Activated T-helper 1 cell treated with Interleukin-2 at 50 U/mL for 16 hours (primary cell): ENCODE measurements at places on chromosomes 5 and 9.

- no peak for DNase-seq
Measured at GRCh38 chr9:121902461-121903135, 190.5 kb downstream of the TTLL11 start.

DNA sequence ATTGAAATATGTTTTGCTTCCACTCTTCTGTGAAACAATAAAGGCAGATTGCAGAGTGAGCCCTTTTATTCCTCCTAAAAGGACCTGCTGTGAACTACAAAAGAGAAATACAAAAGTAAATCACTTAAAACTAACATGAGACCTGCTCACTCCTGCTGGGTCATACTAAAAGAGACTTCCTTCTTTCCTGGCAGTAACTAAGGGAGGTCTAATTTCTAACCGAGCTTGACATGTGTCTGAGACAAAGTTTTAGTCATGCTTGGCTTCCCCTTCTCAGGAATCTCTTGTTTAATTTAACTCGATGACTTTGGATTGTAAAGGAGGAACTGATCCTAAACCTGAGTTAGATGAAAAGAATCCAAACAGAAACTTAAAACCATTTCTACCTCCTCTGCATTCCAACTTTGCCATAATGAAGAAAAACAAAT lies 86.4 kb upstream of the CDH6 start:
- no peak for DNase-seq

DNA sequence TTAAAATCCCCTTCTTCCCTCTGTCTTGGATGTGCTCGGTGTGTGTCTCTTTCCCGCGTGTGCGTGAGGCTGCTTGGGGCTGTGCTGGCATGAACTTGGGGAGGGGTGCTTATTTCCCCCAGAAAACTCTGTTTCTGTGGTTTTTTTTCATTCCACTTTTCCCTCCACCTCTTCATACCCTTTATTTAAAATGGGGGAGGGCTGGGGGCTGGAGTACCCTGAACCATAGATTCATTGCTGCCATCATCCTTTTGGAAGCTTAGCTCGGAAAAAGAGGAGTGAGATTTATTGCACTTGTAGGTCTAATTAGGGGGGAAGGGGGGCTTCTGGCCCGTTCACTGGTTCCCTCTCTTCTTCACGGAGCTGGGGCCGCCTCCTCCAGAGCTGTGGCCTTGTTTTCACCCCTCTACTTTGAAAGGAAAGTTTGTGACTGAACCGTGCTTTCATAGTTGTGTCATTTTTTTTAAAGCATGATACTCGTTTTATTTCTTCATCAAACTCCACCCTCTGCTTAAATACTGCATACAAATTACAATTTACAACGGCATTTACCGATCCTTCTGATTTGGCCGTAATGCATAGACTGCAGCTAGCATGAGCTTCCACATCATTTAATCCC lies 2.9 kb downstream of the NR2F1 start:
- DNase-seq = no peak

GRCh38 chr9:86341007-86341491 lies 13.2 kb downstream of the TUT7 start:
- no peak for DNase-seq

DNA sequence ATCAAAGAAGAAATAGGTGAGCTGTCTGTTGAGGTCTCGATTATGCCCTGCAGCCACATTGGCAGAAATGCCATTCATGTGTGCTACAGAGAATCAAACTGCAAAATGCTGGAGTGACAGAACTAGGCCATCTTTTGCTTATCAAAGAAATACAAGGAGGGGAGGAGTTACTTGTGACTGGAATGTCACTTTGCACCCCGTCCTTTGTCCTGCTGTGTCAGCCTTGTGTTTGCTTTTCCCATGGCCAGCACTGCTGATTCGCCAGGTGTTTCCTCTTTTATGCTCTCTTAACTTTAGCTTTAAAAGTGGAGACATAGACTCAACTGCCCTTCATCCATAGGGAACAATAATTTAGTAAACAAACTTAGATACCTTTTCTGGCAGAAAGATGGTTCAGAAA lies 54.3 kb downstream of the SLC46A2 start:
- DNase-seq = no peak

DNA sequence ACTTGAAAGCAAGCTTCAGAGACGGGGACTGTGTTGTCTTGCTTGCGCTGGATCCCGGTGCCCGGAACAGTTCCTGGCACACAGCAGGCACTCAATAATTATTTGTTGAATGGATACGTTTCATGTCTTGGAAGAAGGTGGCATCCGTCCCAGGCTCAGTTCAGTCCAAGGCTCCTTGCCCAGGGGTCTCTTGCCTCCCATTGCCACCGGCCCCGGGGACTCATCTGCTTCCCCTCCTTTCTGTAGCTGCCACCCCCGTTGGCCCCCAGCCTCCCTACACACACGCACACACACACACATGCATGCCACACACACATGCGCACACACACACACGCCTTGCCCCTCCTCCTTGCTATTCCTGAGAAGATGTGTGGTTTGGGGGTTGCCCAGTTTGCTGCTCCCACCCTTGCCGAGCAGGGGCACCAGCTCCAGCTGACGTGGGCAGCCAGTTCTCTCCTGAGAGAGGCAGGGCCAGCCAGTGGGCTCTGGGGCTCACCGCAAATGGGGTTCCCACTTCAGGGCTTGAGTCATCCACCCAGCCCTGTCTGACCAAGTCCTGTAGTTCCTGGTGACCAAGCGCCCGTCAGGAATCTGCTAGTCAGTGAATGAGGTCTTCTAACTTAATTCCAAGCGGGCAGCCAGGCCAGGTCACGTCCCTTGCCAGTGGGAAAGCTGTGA lies 41.8 kb downstream of the HK3 start:
- DNase-seq = no peak

DNA sequence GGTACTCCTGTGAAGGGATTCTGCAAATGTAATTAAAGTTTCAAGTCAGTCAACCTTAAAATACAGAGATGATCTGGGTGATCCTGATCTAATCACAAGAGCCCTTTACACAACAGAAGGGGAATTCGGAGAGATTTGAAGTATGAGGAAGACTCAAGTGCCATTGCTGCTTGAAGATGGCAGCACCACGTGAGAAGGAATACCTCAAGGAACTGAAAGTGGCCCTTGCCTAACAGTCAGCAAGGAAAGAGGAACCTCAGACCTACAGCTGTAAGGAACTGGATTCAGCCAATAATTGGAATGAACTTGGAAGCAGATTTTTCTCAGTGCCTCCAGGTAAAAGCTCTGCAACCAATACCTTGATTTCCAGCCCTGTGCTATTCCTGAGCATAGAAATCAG lies 87.4 kb downstream of the THBS4 start:
- no peak for DNase-seq

- DNase-seq = no peak
Measured at GRCh38 chr5:173056783-173057061, 570 bp downstream of the CREBRF start.

GRCh38 chr5:132391247-132391646 lies 21.7 kb downstream of the SLC22A5 start:
- no peak for DNase-seq

DNA sequence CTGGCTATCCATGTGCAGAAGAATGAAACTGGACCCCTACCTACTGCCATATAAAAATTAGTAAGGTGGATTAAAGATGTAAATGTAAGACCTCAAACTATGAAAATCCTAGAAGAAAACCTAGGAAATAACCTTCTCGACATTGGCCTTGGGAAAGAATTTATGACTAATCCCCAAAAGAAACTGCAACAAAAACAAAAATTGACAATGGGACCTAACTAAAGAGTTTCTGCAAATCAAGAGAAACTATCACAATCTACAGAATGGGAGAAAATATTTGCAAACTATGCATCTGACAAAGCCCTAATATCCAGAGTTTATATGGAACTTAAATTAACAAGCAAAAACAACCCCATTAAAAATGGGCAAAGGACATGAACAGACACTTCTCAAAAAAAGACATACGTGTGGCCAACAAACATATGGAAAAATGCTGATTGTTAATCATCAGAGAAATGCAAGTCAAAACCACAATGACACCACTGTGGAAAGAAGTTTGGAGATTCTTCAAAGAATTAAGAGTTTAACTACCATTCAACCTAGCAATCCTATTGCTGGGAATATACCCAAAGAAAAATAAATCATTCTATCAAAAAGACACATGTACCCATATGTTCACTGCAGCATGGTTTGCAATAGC lies 98.5 kb downstream of the NR3C1 start:
- DNase-seq = no peak

DNA sequence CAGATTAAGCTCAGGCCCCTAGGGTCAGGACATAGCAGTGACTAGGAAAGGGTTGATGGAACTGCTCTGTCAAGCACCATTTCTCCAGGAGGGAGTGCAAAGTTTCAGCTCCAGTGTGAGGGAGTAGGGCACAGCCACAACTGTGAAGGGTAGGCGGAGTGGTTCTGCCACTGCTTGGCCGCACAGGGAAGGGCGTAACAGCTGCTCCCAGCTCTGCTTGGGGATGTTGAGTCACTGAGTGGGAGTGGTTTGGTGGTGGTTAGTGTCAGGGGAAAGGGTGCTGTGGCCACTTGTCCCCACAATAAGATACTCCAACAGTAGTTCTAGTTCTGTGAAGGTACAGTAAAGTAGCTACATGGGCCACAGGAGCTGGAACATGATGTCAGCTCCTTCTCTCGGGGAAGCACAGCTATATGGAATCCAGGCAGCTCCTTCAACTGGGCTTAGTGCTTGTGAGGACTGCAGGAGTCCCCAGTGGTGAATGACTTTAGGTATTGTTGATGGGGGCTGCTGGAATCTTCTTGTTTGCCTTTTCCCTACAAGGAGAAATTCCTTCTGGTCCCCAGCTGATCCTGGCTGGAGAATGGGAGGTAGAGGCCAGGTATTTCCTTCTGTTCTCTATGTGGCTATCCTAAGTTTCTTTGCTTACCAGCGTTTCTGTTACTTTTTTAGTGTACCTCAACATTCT lies 314.5 kb downstream of the SPATA31D1 start:
- no peak for DNase-seq

DNA sequence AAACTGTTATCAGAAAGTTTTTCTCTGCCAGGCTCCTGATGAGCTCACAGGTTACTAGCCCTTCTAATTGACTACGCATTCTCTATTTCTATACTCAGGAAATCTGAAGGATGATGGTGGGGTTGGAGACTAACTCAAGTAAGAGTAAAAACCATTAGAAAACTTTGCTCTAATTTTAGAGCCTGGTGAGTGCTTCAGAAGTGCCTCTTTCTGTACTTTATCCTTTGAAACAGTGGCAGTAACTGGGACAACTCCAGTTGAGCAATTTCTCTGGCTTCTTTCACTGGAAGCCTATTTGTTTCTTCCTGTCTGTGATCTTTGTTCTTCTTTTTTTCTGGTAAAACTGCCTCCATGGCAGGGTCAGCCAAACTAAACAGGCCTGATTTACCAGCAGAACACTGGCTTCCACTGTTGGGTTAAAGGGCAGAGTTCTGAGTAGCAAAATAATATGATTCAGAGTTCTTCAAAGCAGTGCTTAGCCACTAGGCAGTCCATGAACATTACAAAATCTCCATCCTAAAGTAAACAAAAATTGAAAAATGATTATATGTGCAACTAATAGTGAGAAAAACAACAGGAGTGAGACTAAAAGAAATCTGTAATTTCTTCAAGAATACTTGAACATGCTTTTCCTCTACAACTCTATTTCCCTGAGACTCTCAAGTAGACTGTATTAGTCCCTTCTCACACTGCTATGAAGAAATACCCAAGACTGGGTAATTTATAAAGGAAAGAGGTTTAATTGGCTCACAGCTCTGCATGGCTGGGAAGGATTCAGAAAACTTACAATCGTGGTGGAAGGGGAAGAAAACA lies 79.8 kb downstream of the MROH2B start:
- no peak for DNase-seq
